Right cardiac atrium (tissue), 5 donors: ENCODE measurements at places on chromosomes 5 and 9. TPM values are rescaled to one million over a fixed set of nuclear protein-coding genes. Genes with fewer than 3 reads are reported as not detected.
A peak's percentile ranks its signal among the peaks of the same experiment; 100 is the strongest.

Gene INPP5E
- 8.8 TPM for total RNA-seq

Gene BAAT
- 0.08 TPM for total RNA-seq

DNA sequence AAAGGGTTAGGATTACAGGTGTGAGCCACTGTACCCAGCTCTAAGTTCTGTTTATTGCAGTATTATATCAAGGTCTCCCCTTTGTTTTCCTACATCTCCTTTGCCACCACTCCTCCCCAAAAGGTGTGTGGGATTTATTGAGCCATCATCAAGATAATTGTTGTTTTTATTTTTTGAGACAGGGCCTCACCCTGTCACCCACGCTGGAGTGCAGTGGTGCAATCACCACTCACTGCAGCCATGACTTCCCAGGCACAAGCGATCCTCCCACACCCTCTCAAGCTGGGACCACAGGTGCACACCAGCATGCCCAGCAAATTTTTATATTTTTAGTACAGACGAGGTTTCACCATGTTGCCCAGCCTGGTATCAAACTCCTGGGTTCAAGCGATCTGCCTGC lies 24.6 kb downstream of the SLC31A1 start:
- no peak for DNase-seq

GRCh38 chr5:59189472-59190244 lies 606.8 kb downstream of the RAB3C start:
- peak; percentile 50 for DNase-seq

- no peak for DNase-seq
Observed at GRCh38 chr9:114115654-114116125, 16.6 kb upstream of the KIF12 start.
